ENCODE measurements at places on chromosomes 1 and 21.
A peak's percentile ranks its signal among the peaks of the same experiment; 100 is the strongest.

GRCh38 chr21:41168391-41169257 lies 664 bp downstream of the BACE2 start:
- no peak for DNase-seq

DNA sequence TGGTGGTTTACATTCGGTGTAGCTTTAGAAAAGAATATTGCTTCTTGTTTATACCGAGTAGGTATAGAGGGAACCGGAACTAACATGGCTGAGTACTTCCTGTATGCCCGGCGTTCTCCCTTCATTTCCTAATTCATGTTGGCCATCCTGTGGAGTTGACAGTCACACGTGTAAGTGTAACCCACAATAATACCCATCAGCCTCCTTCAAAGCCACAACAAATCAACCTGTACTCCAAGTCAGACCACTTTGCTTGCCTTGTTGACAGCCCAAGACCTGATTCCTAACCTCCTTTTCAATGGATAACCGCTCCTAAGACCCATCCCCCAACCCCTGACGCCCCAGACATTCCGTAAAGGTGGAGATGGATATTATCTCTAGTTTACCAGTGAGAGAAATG lies 42.1 kb downstream of the UBE2U start:
- no peak for DNase-seq

- no peak for DNase-seq
Observed at GRCh38 chr1:1430114-1430982, 5.1 kb upstream of the VWA1 start.

GRCh38 chr1:202160377-202160940 lies at the start of gene PTPN7:
PTPN7 (minus strand) TSS chr1:202160602; CDS start chr1:202159402, 1,200 bp downstream.
- DNase-seq, result no peak

DNA sequence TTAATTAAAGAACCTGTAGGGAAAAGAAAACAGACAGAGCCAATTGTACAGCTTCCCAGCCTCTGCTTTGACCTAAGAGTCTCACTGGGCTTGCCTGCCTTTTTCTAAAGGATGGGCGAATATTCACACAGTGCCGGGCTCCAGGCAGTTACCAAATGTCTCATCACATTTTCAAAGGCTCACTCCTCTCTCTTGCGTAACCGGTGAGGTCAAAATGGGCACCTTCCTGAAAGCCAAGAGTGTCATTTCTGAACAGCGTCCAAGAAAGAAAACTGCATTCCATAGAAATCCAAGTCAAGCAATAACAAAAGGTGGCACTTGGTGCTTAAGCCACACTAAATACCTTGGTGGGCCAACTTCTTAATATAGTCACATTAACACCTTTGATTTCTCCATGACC lies 710 bp upstream of the PALMD start:
- DNase-seq, result no peak

GRCh38 chr1:204274446-204274845 lies 60.7 kb upstream of the GOLT1A start:
- no peak for DNase-seq

- DNase-seq, result no peak
Observed at GRCh38 chr1:32892368-32893197, 6.3 kb downstream of the HPCA start.

DNA sequence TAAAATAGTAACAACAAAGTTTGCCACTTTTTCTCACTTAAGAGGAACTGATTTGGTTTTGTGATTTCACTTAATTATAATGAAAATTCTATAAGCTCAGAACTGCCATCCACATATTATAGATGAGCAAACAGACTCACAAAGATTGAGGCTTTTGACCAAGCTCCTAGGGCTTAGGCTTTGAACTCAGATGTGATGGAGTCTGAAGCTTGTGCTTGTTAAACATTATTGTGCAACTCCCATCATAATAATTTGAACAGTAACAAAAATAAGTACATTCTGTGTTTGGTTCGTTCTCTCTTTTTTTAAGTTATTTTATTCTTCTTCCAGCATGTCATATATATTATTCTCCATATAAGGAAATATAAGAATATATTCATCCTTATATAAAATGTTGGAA lies 403.4 kb downstream of the PTPRC start:
- no peak for DNase-seq

GRCh38 chr1:163747261-163747660 lies 425.5 kb downstream of the NUF2 start:
- DNase-seq, result no peak

DNA sequence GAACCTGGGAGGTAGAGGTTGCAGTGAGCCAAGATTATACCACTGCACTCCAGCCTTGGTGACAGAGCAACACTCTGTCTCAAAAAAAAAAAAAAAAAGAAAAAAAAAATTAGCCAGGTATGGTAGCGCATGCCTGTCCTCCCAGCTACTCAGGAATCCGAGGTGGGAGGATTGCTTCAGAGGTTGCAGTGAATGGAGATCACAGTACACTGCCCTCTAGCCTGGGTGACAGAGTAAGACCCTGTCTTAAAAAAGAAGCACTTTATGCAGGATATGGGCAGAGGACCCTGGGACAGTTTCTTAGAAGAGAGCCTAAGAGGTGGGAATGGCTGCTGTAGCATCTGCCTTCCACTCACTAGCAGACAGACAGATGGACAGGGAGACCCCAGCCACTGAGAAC lies 23.0 kb downstream of the IQGAP3 start:
- DNase-seq, result no peak

- DNase-seq, result no peak
Observed at GRCh38 chr1:79791488-79792218, 785.1 kb upstream of the ADGRL4 start.

DNA sequence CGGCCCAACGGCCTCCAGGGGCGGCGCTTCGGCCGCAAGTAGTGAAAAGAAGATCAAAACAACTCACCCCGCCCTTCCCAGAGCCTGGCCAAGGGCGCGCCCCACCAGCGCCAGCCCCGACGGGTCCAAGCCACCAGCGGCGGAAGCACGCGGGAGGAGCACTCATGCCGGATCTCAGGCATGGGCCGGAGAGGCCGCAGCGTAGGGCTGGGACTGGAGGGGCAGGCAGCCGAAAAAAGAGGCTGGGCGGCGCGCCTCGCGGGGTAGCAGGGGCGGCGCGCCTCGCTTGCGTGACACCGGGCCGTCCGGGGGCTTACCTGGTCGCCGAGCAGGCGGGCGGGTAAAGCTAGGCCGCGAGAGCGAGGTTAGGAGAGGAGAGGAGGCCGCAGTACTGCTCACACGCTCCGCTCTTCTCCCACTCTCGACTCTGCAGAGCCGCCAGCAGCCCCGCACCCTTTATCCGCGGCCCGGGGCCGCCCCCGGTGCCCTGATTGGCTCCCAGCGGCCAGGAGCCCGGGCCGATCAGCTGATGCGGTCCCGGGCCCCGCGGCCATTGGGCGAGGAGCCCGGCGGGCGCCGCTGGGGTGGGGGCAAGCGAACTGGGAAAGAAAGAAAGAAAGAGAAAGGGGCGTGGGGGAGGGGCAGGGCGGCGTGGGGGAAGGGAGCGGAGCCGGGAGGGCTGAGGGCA lies at the start of gene GLUL:
Gene GLUL, minus strand, starts transcription at position 429 of the 688 bp plus-strand sequence. CDS start 3,053 bp downstream, outside the sequence.
- peak; percentile 69 for DNase-seq

DNA sequence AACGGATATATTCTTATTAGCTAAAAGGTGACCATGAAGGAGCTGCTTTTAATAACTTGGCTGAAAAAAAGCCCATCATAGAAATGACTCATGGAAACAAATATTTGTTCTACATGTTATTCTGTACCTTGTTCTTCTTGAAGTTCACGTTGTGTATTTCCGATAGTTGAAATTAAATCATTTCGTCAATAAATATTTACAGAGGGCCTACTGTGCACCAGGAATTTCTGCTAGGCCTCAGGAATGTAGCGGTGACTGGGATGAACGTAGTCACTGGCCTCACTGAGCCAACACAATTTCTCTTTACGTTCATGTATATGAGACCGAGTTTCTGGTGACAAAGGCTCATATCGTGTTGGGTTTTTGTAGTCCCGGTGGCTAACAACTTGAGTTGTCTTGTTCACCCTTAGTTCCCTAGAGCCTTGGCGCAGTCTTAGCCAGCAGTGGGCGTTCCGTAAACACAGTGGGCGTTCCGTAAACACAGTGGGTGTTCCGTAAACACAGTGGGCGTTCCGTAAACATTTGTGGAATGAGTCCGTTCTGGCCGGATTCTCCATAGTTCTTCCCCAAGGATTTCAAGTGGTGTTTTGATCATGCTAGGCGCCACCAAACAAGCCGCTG lies 53.2 kb upstream of the VAMP3 start:
- DNase-seq, result no peak

- DNase-seq, result no peak
Observed at GRCh38 chr1:204702552-204703267, 17.2 kb upstream of the LRRN2 start.

- no peak for DNase-seq
Observed at GRCh38 chr1:71930511-71930910, 351.8 kb downstream of the NEGR1 start.

DNA sequence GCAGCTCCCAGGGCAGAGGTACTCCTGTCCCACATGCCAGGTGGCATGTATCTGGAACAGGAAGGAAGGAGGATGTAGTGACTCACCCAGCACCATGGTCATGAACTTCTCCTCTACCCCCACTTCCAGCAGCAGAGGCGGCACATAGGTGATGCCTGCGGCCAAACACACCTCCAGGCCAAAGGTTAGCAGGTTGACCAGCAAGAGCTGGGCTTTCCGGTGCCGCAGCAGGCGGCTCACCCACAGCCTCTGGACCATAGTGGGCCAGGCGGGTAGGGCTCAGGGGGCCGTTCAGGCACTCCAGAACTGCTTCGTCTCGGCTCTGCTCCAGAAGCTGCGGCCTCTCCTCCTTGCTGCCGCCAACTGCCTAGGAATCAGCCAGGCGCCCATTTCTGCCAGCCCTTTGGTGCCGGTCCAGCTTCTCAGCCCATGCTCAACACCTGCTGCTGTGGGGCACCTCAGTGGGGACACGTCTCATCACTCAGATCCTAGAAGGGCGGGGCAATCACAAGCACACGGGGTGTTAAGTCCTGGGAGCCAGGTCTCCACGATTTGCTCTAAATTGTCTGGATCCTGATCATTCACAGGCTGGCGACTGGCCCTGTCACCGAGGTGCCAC lies 15.8 kb downstream of the SLC45A3 start:
- DNase-seq, result no peak

DNA sequence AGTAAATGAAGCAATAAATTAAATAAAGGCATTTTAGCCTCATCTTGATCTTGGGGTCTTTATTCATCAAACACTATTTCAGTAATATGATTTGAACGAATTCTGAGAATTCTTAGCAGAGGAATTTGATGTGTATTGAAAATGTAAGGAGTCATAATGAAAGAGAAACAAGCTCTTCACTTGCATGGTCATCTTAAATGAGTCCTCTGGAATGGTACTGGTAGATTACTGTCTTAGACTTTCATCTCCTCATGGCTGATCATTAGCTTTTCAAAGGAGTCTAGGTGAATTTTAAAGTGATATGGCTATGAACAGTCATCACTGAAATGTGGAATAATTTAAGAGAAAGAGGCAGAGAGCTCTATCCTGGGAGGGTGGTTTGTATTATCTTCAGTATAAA lies 30.0 kb downstream of the PRRC2C start:
- DNase-seq, result no peak

GRCh38 chr1:113977906-113978305 lies 1.4 kb upstream of the OLFML3 start:
- no peak for DNase-seq

- DNase-seq, result no peak
Observed at GRCh38 chr1:189550498-189550897, 927.2 kb downstream of the BRINP3 start.

DNA sequence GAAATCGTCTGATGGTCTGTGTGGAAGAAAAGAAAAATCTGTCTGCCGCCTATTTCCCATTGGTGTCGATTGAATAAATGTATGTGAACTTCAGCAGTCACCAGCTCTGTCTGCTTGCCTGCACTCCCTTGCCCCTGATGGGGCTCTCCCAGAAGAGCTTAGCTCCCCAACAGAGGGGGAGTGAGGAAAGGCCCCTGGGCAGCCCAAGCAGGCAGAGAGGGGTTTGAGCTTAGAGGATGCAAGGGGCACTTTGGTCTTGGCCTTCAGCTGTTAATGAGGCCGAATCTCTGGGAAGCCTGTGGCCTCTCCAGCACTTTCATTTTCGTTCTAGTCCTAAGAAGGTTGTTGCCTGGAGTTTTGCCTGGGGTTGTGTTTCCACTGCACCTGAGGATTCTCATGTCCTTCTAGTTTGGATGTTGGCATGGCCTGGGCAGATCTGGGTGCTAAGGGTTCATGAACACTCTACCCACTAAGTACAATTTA lies 2.8 kb downstream of the FOXD2 start:
- DNase-seq, result no peak

DNA sequence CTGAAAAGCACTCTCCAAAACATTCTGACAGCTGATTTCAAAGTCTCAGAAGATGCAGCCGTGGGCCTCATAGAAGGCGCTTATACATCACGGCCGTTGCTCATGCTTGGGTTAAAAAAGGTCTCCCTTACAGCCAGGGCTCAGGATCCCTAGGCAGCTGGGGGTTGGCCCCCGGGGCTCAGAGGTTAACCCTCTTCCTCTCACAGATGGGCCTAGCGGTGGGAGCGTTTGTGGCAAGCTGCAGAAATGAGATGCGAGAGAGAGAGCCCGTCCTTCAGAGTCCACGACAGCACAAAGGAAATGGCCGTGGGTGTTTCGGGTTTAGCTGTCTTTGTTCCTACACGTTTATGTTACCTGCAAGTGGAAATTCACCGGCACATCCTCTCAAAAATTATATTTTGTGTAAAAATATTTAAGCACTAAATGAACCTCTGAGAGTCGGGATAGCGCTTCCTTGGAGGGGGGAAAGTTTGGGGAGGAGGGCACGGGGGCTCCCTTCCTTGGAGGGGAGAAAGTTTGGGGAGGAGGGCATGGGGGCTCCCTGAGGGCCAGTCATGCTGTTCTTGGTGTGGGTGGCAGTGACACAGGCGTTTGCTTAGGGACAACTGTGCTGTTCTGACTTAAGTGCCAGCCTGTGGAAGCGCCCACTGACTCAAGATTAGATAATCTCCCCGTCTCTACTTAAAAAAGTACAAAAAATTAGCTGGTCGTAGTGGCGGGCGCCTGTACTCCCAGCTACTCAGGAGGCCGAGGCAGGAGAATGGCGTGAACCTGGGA lies 20.5 kb upstream of the PRDM15 start:
- no peak for DNase-seq

GRCh38 chr1:153833171-153833570 lies 58.0 kb downstream of the SLC27A3 start:
- DNase-seq, result no peak

GRCh38 chr1:56409112-56409691 lies 170.2 kb downstream of the PLPP3 start:
- no peak for DNase-seq

- DNase-seq, result no peak
Observed at GRCh38 chr1:25504706-25505595, 38.5 kb upstream of the LDLRAP1 start.

- DNase-seq, result no peak
Observed at GRCh38 chr1:112636056-112636455, 16.4 kb downstream of the CAPZA1 start.

DNA sequence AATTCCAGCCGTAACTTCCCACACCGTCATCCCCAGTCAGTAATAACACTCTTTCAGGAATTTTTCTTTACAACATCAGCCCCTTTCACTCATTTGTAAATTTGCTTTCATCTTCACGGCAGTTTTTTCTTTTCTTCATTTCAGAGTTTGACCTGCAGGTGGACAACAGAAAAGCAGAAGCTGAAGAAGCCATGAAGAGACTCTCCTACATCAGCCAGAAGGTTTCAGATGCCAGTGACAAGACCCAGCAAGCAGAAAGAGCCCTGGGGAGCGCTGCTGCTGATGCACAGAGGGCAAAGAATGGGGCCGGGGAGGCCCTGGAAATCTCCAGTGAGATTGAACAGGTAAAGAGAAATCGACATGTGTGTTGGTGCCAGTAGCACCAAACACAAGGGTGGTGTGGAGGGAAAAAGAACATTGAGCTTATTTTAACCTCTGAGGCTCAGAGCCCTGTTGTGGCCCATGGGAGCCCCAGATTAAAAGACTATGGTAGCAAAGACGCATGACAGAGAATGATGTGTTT lies 53.2 kb downstream of the LAMC2 start:
- DNase-seq, result no peak

GRCh38 chr1:115364046-115364779 lies 26.2 kb upstream of the NGF start:
- no peak for DNase-seq
